ENCODE measurements at places on chromosomes 3 and 15. TPM values are rescaled to one million over a fixed set of nuclear protein-coding genes. Genes with fewer than 3 reads are reported as not detected.

GRCh38 chr3:158152186-158152585, 42.3 kb downstream of the RSRC1 start:
- no peak overlapping the region for H3K4me3 ChIP-seq
- no peak for DNase-seq
- peaks cover 13% of the 10 kb centered on the region for H3K4me1 ChIP-seq
- H3K27me3 ChIP-seq: no peaks in the 10 kb centered on the region

GRCh38 chr3:189139611-189139940, 32.2 kb upstream of the TPRG1 start:
- DNase-seq: no peak
- peaks cover 19% of the 10 kb centered on the region for H3K27me3 ChIP-seq
- H3K27ac ChIP-seq: no peak overlapping the region
- peaks cover 11% of the 10 kb centered on the region for H3K4me1 ChIP-seq
- peaks cover 6% of the 10 kb centered on the region for H3K36me3 ChIP-seq
- no peak overlapping the region for H3K4me3 ChIP-seq

GRCh38 chr15:87597346-87598052, 659.0 kb downstream of the NTRK3 start:
- peaks cover 12% of the 10 kb centered on the region for H3K4me1 ChIP-seq
- H3K27ac ChIP-seq: peak overlapping the region; percentile 64
- no peak for DNase-seq
- H3K36me3 ChIP-seq: no peaks in the 10 kb centered on the region

- no peak overlapping the region for H3K27ac ChIP-seq
- DNase-seq: no peak
- no peaks in the 10 kb centered on the region for H3K36me3 ChIP-seq
- H3K4me3 ChIP-seq: no peak overlapping the region
- H3K27me3 ChIP-seq: peaks cover 7% of the 10 kb centered on the region
Observed at GRCh38 chr3:25540273-25540672, 112.2 kb downstream of the RARB start.

Gene GOLGA6B
- 0.18 TPM for total RNA-seq

GRCh38 chr3:95521396-95521795, 1293.0 kb upstream of the EPHA6 start:
- H3K4me3 ChIP-seq: no peak overlapping the region
- H3K36me3 ChIP-seq: no peaks in the 10 kb centered on the region
- H3K27ac ChIP-seq: no peak overlapping the region
- no peaks in the 10 kb centered on the region for H3K4me1 ChIP-seq
- H3K27me3 ChIP-seq: no peaks in the 10 kb centered on the region

Gene TMEM207
- not detected for total RNA-seq

DNA sequence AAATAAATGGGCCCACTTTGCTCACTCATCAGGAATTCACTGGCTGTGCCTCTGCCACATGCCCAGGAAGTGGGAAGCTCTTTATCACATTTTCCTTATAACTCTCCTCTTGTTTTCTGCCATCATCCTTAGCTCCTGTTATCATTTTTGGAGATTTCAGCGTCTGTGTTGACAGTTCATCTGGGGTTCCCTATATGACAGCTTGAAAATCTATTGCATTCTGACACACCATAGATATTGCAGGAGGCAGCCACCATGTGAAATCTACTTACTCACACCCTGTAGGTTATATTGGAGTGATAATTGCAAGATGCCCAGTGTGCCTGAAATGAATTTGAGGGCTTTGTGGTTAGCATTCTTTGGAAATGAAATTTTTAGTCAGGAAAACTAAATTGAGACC, 132.9 kb downstream of the RYR3 start:
- no peak overlapping the region for H3K27ac ChIP-seq
- H3K36me3 ChIP-seq: no peaks in the 10 kb centered on the region
- H3K4me3 ChIP-seq: no peak overlapping the region

GRCh38 chr15:60681353-60681752, 202.4 kb upstream of the ICE2 start:
- H3K27ac ChIP-seq: no peak overlapping the region
- peaks cover 9% of the 10 kb centered on the region for H3K4me1 ChIP-seq
- DNase-seq: no peak
- no peak overlapping the region for H3K4me3 ChIP-seq
- no peaks in the 10 kb centered on the region for H3K27me3 ChIP-seq
